ENCODE measurements at places on chromosomes 13 and 19.
A peak's percentile ranks its signal among the peaks of the same experiment; 100 is the strongest.

- no peak for DNase-seq
Measured at GRCh38 chr13:93450191-93450621, 223.6 kb downstream of the GPC6 start.

DNA sequence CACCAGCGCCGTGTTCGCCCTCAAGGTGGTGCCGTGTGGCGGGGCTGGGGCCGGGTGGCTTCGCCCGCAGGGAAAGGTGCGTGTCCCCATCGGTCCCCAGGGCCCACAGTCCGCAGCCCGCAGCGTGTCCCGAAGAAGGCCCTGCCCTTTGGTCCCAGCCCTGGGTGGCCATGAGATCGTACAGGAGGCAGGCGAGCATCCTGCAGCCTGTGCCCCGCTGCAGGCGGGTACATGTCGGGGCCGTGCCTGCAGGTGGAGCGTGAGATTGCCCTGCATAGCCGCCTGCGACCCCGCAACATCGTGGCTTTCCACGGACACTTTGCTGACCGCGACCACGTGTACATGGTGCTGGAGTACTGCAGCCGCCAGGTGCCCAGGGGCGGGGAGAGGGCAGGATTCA is 1.5 kb downstream of the PLK5 start:
- no peak for DNase-seq

DNA sequence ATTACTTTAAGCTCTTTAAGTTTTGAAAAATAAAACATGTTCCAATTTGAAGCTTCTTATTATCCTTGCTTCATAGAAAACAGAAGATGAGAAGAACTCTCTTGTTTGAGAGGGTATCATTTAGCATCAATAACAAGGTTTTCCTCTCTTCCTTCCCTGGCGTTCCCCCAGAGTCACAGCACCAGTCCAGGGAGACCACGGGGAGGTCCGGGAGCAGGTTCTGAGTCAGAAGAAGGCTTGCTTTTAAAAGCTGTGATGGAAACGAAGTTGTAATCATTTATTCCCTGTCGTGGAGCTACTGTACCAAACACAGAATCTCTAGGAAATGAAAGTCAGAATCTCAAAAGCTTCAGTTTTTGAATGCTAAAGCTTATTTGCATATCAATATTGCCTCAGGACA is 174.0 kb upstream of the LSM14A start:
- no peak for DNase-seq

GRCh38 chr13:67854990-67855389 is 624.9 kb upstream of the PCDH9 start:
- DNase-seq: no peak

GRCh38 chr19:11699931-11700794 is 38.6 kb downstream of the ZNF823 start:
- peak; percentile 12 for DNase-seq

GRCh38 chr13:87674247-87674738 is 3.1 kb downstream of the SLITRK5 start:
- DNase-seq: no peak

- no peak for DNase-seq
Measured at GRCh38 chr13:31733066-31733465, 6.3 kb upstream of the RXFP2 start.

GRCh38 chr19:9952276-9952675 is 16.0 kb upstream of the OLFM2 start:
- DNase-seq: no peak

GRCh38 chr19:5907241-5907640 is 2.6 kb downstream of the VMAC start:
- DNase-seq: no peak

DNA sequence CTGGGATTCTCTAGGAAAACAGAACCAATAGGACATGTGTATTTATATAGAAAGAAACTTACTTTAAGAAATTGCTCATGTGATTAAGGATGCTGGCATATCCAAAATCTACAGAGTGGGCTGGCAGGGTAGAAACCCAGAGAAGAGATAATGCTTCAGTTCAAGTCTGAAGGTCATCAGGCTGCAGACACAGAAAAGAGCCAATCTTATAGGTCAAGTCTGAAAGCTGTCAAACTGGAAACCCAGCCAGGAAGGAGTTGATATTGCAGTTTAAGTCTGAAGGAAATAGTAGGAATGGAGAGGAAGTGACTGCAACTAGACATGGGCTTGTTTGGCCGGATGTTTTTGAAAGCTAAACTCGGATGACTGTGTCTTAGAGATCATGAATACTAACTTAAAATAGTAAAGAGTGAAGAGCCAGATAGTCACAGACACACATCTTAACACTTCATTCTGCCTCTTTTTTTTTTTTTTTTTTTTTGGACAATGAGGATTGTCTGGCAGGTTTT is 125.3 kb upstream of the GPC6 start:
- DNase-seq: no peak

DNA sequence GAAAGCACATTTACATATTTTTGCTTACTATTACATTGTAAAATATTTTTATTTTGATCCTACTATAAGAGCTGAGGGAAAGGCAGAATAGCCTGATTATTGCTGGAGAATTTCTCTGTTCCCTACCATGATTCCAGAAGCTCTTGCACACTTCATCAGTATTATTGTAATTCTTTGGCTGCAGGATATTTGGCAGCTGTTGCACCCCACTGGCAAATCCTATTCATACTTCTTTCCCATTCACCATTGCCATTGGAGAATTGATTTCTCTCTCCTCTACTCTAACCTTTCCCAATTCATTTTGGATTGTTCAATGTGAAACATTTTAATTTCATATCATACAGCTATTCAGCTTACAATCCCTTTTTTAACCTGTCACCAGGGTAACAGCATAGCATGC is 238.0 kb downstream of the GGACT start:
- no peak for DNase-seq

DNA sequence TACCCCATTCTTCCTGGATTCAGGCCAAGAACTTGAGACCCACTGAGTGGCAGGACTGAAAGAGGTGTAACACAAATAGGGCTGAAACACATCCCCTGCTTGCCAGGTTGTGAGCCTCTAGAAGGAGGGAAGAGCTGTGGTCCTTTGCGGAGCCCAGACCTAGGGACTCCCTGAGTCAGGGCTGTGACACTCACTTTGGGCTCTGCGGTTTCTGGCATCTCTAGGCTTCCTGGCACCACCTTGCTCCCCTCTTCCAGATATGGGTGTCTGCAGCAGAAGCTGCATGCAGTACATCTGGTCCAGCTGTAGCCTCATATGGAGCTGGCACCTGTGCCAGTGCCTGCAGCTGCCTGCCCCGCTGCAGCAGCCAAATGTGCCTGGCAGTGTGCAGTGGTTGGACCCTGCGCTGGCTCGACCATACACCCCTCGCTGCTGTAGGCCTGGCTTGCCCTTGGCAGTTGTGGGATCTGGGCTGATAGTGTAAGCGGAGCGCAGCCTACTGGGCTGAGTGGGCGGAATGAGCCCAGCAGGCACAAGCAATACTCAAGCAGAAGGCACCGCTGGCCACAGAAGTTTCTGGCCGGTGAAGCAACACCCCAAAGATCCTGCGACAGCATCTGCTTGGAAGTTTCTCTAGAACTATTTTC is 290.4 kb downstream of the SLITRK6 start:
- DNase-seq: no peak

DNA sequence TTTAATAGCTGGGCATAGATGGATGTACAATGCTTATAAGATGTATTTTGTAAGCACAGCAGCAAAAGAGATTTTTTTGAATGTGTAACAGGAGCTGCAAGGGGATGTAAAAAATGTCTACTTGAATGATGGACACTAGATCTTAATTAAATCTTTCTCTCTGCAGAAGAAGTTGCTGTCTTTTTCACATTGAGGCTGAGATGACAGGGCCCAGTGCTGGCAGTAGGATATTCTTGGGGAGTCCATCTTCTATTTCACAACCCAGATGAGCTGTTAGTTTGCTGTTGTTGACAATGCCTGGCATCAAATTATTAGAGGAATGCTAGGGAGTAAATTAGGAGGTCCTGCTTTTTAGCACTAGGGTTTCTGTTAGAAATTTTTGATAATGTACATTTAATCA is 698.7 kb downstream of the SLITRK5 start:
- no peak for DNase-seq

DNA sequence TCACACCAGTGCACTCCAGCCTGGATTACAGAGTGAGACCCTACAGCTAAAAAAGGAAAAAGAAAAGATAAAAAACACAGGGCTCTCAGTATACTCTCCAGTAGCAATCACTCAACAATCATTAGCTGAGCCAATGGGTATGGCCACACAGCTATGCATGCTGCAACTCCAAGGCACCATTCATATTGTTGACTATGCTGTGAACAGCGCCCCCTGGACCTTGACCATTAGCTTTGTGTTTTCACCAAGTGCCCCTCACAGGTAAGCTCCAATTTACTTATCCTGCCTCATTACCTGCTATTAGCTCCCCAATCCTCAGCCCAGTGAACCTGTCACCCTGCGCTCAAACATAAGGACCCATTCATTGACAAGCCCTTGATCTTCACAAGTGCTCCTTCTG is 35.8 kb downstream of the ZIC5 start:
- no peak for DNase-seq

GRCh38 chr19:41437944-41438574 is 1.7 kb downstream of the DMAC2 start:
- no peak for DNase-seq

GRCh38 chr13:34993470-34993869 is 51.4 kb downstream of the NBEA start:
- DNase-seq: no peak

DNA sequence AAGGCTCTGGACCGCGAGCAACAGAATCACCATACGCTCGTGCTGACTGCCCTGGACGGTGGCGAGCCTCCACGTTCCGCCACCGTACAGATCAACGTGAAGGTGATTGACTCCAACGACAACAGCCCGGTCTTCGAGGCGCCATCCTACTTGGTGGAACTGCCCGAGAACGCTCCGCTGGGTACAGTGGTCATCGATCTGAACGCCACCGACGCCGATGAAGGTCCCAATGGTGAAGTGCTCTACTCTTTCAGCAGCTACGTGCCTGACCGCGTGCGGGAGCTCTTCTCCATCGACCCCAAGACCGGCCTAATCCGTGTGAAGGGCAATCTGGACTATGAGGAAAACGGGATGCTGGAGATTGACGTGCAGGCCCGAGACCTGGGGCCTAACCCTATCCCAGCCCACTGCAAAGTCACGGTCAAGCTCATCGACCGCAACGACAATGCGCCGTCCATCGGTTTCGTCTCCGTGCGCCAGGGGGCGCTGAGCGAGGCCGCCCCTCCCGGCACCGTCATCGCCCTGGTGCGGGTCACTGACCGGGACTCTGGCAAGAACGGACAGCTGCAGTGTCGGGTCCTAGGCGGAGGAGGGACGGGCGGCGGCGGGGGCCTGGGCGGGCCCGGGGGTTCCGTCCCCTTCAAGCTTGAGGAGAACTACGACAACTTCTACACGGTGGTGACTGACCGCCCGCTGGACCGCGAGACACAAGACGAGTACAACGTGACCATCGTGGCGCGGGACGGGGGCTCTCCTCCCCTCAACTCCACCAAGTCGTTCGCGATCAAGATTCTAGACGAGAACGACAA is 1.8 kb downstream of the PCDH17 start:
- peak; percentile 4 for DNase-seq

GRCh38 chr13:90883592-90883991 is 463.9 kb upstream of the MIR17HG start:
- no peak for DNase-seq

DNA sequence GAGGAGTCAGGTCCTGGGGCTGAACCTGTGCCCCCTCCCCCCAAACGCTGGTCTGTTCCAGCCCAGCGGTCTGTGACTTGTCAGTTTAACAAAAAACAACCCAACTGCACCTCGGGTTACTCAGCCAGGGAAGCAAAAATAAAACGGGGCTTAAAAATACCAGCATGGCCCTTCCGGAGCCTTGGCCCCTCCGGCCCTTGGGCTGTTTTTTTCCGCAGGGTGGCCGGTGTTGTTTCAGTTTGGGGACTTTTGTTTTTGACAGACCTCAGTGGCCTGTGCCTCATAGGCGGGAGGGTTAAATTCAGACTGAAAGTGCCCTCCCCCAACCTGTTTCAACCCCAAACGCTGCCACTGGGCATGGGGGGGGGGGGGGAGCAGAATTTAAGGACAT is 4.0 kb downstream of the TCF3 start:
- DNase-seq: no peak

GRCh38 chr13:36329361-36329760 is 16.8 kb downstream of the SPART start:
- no peak for DNase-seq

DNA sequence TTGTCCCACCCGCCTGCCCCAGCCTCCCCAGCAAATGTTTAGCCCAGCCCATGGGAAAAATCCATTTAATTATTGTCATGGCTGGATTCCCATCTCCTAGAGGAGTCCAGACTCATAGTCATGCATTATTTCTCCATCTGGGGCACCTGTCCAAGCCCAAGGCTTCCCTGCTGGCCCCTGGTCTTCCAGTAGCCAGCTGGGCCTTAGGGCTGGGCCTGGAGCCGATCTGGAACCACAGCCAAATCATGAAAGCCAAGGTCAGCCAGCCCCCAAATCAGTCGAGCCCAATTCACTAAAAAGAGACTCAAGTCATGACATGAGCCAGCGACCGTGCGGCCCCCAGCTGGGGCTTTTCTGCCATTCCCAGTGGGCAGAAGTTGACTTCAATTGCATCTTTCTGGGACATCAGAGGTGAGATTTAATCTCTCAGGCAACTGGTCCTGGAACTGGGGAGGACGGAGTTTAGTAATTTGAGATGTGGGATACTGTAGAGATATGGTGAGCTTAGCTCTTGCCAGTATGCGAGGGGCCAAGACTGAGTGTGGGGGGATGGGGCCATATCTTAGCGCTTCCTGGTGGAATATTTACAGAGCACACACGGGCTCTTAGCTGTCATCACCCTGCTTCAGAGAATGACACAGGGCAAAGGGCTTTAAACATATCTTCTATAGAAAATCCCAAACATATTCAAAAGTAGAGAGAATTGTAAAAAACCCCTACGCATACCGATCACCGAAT is 9.4 kb upstream of the PGLYRP2 start:
- no peak for DNase-seq

DNA sequence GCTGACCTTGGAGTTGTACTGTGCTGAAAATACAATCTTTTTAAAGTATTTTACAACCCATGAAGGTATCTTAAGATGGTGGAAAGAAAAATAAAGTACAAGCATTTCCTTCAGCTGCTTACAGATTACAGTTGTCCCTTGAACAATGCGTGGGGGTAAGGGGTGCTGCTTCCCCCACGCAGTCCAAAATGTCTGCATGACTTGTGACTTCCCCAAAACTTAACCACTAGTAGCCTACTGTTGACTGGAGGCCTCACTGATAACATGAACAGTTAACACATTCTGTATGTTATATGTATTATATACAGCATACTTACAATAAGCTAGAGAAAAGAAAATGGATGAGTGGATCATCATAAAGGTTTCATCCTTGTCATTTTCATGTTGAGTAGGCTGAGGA is 45.3 kb upstream of the ZNF599 start:
- no peak for DNase-seq

GRCh38 chr19:54030895-54031586 is 32.7 kb downstream of the VSTM1 start:
- no peak for DNase-seq

GRCh38 chr13:23867027-23867491 is 22.1 kb downstream of the MIPEP start:
- no peak for DNase-seq
